Lower lobe of right lung (tissue), 2 donors: ENCODE measurements at places on chromosomes 4 and X. TPM values are rescaled to one million over a fixed set of nuclear protein-coding genes. Genes with fewer than 3 reads are reported as not detected.

GRCh38 chrX:11733614-11734013 lies 24.4 kb upstream of the MSL3 start:
- H3K27ac ChIP-seq = no peak overlapping the region
- no peaks in the 10 kb centered on the region for H3K27me3 ChIP-seq
- H3K36me3 ChIP-seq = no peaks in the 10 kb centered on the region

DNA sequence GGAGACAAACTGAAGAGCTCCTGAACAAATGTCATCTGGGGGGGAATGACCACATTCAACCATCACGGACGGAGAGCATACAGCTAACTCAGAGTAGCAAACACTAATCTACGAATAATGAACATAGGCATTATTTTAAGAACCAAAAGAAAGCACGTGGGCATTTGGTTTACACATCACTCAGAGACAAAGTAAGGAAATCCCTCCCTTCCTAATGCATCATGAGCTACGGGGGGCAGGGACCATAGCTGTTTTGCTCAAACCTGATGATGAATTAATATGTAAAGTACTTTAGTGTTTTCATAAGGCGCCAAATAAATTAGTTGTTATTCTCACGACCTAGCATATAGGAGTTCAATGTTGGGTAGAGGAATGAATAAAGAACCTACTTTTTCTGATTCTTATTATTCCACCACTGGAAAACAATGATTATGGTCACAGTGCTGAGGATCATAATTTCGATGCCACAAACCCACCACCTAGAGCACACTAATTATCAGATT lies 11.7 kb upstream of the TMEM156 start:
- no peaks in the 10 kb centered on the region for H3K36me3 ChIP-seq
- H3K27me3 ChIP-seq = no peaks in the 10 kb centered on the region
- H3K4me1 ChIP-seq = peaks cover 48% of the 10 kb centered on the region
- no peak for DNase-seq
- peak overlapping the region; percentile 66 for H3K4me3 ChIP-seq

GRCh38 chrX:111823128-111823527 lies 52.9 kb upstream of the TRPC5OS start:
- no peaks in the 10 kb centered on the region for H3K27me3 ChIP-seq
- no peak overlapping the region for H3K4me3 ChIP-seq
- DNase-seq = no peak
- H3K27ac ChIP-seq = no peak overlapping the region
- H3K36me3 ChIP-seq = no peaks in the 10 kb centered on the region

GRCh38 chr4:181911420-181911819 lies 331.8 kb upstream of the TENM3 start:
- no peak for DNase-seq
- H3K4me3 ChIP-seq = no peak overlapping the region
- no peaks in the 10 kb centered on the region for H3K36me3 ChIP-seq
- no peaks in the 10 kb centered on the region for H3K27me3 ChIP-seq
- no peak overlapping the region for H3K27ac ChIP-seq

DNA sequence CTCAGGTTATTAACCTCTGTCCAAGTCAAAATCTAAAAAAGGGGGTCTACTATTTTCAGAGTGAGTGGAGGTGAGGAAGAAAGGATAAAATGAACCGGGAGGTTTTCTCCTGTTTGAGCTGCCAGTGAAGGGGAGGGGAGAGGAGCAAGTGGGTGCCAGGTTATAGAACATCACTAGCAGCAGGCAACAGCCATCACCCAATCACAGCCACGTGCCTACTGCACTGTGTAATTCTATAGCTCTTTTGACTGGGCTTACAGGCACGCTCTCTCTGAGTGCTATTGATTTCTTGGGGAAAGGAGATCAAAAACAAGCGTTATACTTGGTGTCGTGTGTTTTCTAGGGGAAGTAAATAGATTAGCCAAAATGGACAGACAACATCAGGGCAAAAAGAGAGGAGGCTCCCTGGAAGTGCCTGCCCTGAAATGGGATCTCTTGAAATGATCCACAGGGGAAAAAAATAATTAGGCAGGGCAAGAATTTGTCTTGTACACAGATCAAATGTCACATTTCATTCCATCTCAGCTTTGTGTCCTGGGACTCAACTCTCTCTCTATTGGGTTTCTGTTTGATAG lies 300.5 kb upstream of the LCORL start:
- H3K4me3 ChIP-seq = no peak overlapping the region
- DNase-seq = no peak
- H3K36me3 ChIP-seq = no peaks in the 10 kb centered on the region
- no peaks in the 10 kb centered on the region for H3K4me1 ChIP-seq

GRCh38 chrX:56943264-56943663 lies 52.1 kb downstream of the SPIN3 start:
- H3K36me3 ChIP-seq = no peaks in the 10 kb centered on the region
- no peak for DNase-seq
- no peaks in the 10 kb centered on the region for H3K27me3 ChIP-seq
- no peak overlapping the region for H3K27ac ChIP-seq
- no peaks in the 10 kb centered on the region for H3K4me1 ChIP-seq

DNA sequence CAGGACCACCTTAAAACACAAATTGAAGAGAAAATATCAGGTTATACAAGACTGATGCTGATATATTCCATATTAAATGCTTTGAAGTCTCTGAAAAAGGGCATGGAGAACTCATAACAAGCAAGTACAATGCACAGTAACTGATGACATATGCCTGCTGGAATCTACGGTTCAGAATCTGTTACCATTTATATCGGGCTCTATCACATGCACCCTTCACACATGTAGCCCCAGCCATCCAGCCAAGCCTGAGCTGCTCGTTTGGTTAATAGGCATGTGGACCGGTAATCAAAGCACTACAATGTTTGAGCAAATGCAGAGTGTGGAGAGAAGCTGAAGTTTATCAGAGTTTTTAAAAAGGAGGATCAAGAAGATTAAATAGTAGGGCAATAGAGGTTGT lies 11.8 kb downstream of the COMMD8 start:
- peaks cover 40% of the 10 kb centered on the region for H3K36me3 ChIP-seq
- DNase-seq = no peak
- no peaks in the 10 kb centered on the region for H3K4me1 ChIP-seq
- no peaks in the 10 kb centered on the region for H3K27me3 ChIP-seq

- H3K27me3 ChIP-seq = no peaks in the 10 kb centered on the region
- no peak for DNase-seq
- no peaks in the 10 kb centered on the region for H3K36me3 ChIP-seq
- no peaks in the 10 kb centered on the region for H3K4me1 ChIP-seq
- no peak overlapping the region for H3K4me3 ChIP-seq
- H3K27ac ChIP-seq = no peak overlapping the region
Measured at GRCh38 chrX:39555431-39555830, 542.3 kb downstream of the BCOR start.

Gene PUDP
- 19.8 TPM for total RNA-seq
